ENCODE measurements at places on chromosomes 16 and 17.

DNA sequence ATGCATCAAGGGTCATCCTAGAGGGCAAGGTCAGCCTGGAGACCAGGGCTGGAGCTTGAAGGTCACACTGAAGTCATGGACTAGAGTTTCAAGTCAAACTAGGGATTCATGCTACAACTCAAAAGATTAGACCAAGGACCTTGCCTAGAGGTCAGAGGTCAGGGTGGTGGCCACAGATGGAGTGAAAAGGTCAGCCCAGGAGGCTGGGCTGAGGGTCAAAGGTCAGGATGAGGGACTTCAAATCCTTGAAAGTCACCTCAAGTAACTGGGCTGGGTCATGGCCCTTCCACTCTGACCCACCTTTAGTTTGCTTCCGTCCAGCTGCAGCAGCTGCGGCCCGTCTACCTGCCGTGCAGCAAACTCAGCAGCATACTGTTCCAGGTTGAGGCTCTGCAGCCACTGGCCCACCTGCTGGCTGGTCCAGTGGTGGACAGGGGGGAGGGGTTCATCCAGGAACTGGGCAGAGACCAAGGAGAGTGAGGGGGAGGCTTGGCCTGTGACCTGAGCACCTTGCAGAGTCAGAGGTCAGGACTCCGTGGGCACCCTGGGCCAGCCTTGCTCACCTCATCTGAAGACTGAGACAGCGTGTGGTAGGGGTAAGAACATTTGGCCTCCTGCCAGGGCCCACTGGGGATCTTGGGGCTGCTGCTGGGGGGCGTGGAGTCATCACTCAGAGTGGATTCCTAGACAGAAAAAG lies 16.2 kb downstream of the SAMD14 start:
- DNase-seq = no peak

DNA sequence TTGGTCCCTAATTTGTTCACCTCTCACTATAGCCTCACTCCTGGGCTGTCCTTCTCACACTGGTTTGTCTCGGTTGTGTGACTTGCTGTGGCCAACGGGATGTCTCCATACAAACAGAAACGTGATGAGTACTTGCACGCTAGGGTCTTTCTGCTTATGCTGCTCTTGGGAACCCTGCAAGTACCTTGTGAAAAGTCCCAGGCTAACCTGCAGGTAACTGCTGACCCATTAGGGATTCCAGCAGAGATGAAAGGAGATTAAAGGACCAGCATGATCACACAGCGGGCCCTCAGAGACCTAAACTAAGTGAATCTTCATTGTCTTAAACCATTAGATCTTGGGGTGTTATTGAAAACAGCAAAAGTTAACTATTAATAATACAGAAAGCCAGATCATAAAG lies 562.8 kb upstream of the GOT2 start:
- DNase-seq = no peak

- peak; percentile 18 for DNase-seq
These were observed 62.6 kb upstream of the TEKT1 start for GRCh38 chr17:6894206-6894528.

GRCh38 chr16:76195056-76195455 lies 82.1 kb upstream of the CNTNAP4 start:
- DNase-seq = no peak

- DNase-seq = peak; percentile 62
These were observed 40.9 kb downstream of the RAP1GAP2 start for GRCh38 chr17:2837147-2837561.

DNA sequence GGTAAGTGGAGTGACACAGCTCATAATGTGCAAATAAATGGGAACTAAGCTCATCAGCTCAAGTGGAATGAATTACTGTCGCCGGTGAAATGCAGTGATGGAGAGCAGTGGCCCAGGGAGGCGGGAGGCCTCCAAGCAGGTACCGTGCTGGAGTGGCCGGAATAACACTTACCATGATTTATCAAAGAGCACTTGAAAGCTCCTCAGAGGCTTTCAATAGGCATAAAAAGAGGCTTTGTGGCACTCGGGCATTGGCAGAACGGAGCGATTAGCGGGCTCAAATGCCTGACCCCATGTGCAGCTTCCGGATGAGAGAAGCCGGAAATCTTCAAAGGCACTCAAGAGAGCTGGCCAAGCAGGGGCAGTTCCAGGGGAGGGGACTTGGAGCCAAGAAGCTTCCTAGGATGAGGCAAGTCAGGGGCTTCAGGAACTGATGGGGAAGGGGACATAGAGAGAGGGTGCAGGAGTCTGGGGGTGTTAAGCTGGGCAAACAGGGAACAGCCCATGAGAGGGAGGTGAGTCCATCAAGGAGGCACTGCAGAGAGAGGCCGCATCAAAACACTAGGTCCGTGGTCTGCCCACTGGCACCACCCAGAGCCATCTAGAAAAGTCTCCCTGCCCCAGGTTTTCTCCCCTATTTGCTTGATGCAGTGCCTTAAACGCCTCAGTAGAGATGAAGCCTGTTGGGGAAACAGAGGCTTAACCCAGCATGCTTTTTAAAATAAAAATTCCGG lies 144.0 kb upstream of the IRX6 start:
- no peak for DNase-seq

GRCh38 chr17:76714822-76715495 lies 4.2 kb upstream of the MXRA7 start:
- DNase-seq = peak; percentile 82

- peak; percentile 76 for DNase-seq
These were observed 912 bp downstream of the USP22 start for GRCh38 chr17:21041741-21042457.

DNA sequence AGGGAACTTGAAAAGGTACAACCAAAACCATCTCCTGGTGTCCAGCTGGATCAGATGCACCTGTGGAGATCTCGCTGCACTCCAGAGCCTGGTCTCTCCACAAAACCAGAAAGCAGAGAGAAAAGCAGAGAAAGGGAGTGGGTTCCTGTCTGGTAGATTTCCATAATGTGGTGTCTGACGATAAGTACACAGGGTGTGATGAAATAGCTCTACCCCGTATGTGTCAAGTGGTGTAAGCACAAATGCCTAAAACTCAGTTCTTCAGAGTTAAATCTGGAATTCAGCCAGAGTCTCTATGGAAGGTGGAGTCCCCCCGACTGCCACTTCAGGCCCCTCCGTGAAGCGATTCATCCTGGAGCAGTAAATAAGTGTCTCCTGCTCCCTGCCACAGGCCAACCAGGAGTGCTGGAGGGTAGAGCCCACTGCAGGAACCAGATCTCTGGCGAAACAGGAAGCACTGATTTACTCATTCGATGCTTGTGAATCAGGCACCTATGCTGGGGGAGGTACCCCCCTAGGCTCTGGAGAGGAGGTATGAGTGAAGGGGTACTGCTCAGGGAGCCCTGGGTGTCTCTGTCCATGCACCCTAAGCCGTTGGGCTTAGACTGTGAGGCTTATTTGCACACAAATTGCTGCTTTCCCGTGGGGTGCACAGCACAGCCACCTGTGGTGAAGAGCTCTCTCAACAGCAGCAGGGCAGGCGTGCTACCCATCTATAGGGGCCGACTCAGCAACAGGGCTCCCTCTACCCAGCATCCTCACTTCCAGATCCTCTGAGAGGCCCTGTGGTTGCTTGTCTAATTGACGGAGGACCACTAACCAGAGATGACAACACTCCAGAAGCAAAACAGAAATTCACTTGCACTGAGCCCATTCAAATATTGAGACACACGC lies 97.1 kb upstream of the MYOCD start:
- no peak for DNase-seq

GRCh38 chr17:83200231-83200699 lies 120.9 kb downstream of the METRNL start:
- peak; percentile 75 for DNase-seq

DNA sequence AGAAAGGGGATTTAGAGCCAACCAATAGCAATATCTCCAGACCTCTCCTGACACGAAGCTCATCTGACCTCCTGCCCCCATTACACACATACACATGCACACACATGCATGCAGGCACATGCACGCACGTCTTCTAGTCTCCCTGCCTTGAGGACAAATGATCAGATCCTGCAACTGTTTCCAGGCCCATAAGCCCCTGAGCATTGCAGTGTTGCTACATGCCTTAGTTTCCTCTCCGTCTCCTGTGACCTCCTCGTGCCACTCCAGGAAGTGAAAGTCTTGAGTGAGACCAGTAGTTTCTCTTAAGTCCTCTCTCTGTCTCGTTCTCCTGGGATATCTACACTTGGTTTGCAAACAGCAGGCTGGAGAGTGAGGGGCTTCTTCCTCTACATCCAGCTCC lies 8.2 kb downstream of the CIITA start:
- DNase-seq = no peak
